ENCODE measurements at places on chromosomes 12 and 14. TPM values are rescaled to one million over a fixed set of nuclear protein-coding genes. Genes with fewer than 3 reads are reported as not detected.

Gene CATSPERB
- not detected for total RNA-seq

DNA sequence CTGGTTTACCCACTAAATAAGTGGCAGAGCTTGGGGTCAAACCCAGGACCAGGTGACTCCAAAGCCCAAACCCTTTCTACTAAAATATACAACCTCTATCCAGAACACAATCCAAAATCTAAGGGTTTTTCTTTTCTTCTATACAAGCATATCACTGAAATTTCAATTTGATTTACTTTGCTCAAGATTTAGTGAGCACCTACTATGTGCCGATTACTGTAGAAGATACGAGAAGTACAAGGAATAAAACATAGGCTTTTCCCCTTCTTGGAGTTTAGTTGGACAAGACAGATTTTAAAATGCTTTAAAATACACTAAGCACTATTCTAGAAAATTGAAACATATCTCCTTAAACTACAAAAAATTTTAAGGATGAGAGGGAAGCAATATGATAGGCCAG lies 2.8 kb downstream of the L3HYPDH start:
- peaks cover 45% of the 10 kb centered on the region for H3K4me1 ChIP-seq
- no peaks in the 10 kb centered on the region for H3K27me3 ChIP-seq
- H3K36me3 ChIP-seq = peaks cover 22% of the 10 kb centered on the region
- H3K27ac ChIP-seq = peak overlapping the region; percentile 97

Gene DPY19L2
- 2.7 TPM for total RNA-seq

- H3K27ac ChIP-seq = peak overlapping the region; percentile 90
- DNase-seq = peak; percentile 29
- H3K4me1 ChIP-seq = peaks cover 21% of the 10 kb centered on the region
- H3K4me3 ChIP-seq = no peak overlapping the region
- no peaks in the 10 kb centered on the region for H3K27me3 ChIP-seq
Observed at GRCh38 chr12:77189458-77189857, 124.1 kb upstream of the E2F7 start.

DNA sequence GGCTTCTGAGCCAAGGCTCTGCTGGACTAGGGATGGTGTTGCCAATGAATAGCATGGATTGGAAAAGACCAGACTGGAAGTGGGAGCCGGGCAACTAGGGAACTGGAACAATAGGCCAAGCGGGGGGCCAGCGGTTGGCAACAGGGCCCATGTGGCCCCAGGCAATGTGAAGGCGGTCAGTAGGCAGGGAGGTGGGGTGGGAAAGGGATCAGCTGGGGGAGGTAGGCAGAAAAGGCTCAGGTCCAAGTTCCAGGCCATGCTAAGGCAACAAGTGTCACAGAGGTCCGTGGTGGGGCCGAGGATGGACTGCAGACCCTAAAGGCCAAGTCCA lies 14.9 kb upstream of the MLXIP start:
- H3K27ac ChIP-seq = peak overlapping the region; percentile 98
- H3K4me3 ChIP-seq = peak overlapping the region; percentile 48
- peaks cover 44% of the 10 kb centered on the region for H3K4me1 ChIP-seq

GRCh38 chr12:1835211-1836131 lies 15.1 kb downstream of the LRTM2 start:
- H3K36me3 ChIP-seq = no peaks in the 10 kb centered on the region
- no peaks in the 10 kb centered on the region for H3K4me1 ChIP-seq
- H3K4me3 ChIP-seq = no peak overlapping the region

Gene STAC3
- total RNA-seq = 0.36 TPM

DNA sequence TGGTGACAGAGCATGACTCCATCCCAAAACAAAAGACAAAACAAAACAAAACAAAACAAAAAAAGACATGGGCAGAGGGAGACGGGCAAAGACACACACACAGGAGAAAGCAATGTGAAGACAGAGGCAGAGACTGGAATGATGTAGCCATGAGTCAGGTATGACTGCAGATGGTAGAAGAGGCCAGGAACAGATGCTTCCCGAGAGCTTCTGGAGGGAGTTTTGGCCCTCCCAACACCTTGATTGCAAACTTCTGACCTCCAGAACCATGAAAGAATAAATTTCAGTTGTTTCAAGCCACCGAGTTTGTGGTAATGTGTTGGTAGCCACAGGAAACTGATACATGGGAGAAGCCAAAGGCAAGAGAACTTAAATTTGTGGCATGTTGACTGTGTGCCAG lies 27.1 kb downstream of the VWF start:
- no peak overlapping the region for H3K27ac ChIP-seq
- no peaks in the 10 kb centered on the region for H3K36me3 ChIP-seq
- no peaks in the 10 kb centered on the region for H3K27me3 ChIP-seq
- H3K4me3 ChIP-seq = no peak overlapping the region

- H3K4me1 ChIP-seq = no peaks in the 10 kb centered on the region
- no peak overlapping the region for H3K27ac ChIP-seq
- no peaks in the 10 kb centered on the region for H3K36me3 ChIP-seq
- no peak for DNase-seq
- no peak overlapping the region for H3K4me3 ChIP-seq
Observed at GRCh38 chr12:9943240-9943639, 11.1 kb upstream of the CLEC2A start.

Gene CLEC9A
- total RNA-seq = not detected

GRCh38 chr14:68243450-68244010 lies 424.0 kb downstream of the RAD51B start:
- peaks cover 10% of the 10 kb centered on the region for H3K4me1 ChIP-seq
- H3K27ac ChIP-seq = no peak overlapping the region
- no peak overlapping the region for H3K4me3 ChIP-seq
- DNase-seq = no peak

GRCh38 chr14:59511916-59512575 lies 27.7 kb downstream of the JKAMP start:
- no peaks in the 10 kb centered on the region for H3K36me3 ChIP-seq
- no peak overlapping the region for H3K4me3 ChIP-seq
- no peaks in the 10 kb centered on the region for H3K4me1 ChIP-seq
- no peaks in the 10 kb centered on the region for H3K27me3 ChIP-seq
- no peak for DNase-seq

Gene ASIC1
- total RNA-seq = 0.72 TPM

- no peak for DNase-seq
- H3K4me3 ChIP-seq = no peak overlapping the region
- no peaks in the 10 kb centered on the region for H3K27me3 ChIP-seq
- peaks cover 58% of the 10 kb centered on the region for H3K4me1 ChIP-seq
- H3K27ac ChIP-seq = no peak overlapping the region
Observed at GRCh38 chr12:13177373-13177772, 19.2 kb upstream of the EMP1 start.

- H3K4me1 ChIP-seq = peaks cover 17% of the 10 kb centered on the region
- DNase-seq = no peak
- H3K36me3 ChIP-seq = peaks cover 37% of the 10 kb centered on the region
- H3K27ac ChIP-seq = peak overlapping the region; percentile 86
- peak overlapping the region; percentile 91 for H3K4me3 ChIP-seq
- no peaks in the 10 kb centered on the region for H3K27me3 ChIP-seq
Observed at GRCh38 chr14:22928237-22929103, 706 bp downstream of the PRMT5 start.

DNA sequence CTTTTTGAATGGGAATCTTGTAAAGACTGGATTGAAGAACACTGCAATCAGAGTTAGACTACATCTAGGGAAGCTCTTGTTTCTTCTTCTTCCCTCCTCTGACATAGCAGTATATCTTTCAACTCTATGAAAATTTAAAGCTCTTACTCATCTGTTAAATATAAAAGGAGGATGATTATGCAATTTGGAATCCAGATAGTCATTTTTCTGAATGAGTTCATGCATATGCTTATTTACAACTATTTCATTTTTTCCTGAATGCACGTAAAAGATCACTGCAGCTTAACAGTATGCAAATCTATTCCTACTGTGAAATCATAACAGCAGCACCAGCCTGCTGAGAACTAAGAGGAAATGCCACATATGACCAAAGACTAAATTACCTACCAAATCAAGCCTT lies 133.5 kb upstream of the TMCC3 start:
- peaks cover 20% of the 10 kb centered on the region for H3K27me3 ChIP-seq
- no peaks in the 10 kb centered on the region for H3K36me3 ChIP-seq
- peak; percentile 80 for DNase-seq

Gene VRTN
- not detected for total RNA-seq

DNA sequence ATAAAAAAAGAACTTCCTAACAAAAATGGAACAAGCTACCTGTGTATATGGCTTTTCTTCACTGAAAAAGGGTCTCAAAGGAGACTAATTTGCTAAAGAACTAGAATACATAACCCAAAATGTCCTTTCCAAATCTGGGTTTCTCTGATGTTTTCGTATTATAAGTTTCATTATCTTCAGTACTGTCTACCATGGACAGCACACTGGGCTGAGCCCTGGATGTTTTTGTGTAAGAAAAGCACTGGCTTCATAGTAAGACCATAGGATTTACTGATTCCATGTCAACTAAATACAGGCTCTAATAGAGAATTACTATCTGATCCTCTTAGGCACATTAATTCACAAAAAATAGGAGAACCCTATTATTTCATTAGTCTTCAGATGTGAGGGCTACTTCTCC lies 94.3 kb upstream of the GPHB5 start:
- no peaks in the 10 kb centered on the region for H3K4me1 ChIP-seq
- H3K27me3 ChIP-seq = no peaks in the 10 kb centered on the region
- H3K27ac ChIP-seq = no peak overlapping the region
- no peak for DNase-seq

DNA sequence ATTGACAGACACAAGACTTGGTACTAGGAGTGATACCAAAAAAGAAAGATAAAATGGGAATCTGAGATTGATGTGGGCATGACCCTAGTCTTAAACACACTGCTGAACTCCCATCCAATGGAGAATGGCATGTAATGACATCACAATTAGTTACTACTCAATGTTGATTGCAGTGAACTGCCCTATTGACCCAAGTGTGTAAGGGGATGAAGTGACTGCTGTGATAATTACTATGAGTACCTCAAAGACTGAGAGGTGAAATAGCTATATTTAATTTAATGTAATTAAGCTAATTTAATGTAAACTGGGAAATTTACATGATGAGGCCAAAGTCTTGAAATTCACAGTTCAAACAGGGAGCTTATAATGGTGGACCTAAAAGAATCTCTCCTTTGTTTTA lies at the start of gene ADAM20:
ADAM20 (minus strand) TSS at position 101 of the 400 bp plus-strand sequence. CDS start 10,247 bp downstream, outside the sequence.
- no peak within 1 kb of the TSS for H3K27ac ChIP-seq
- DNase-seq = no peak
- H3K27me3 ChIP-seq = no peaks in the 10 kb centered on the region
- no peaks in the 10 kb centered on the region for H3K4me1 ChIP-seq

- DNase-seq = peak; percentile 95
- H3K4me1 ChIP-seq = peaks cover 11% of the 10 kb centered on the region
- no peak overlapping the region for H3K4me3 ChIP-seq
- H3K27ac ChIP-seq = no peak overlapping the region
Observed at GRCh38 chr12:53743266-53744129, 8.3 kb downstream of the CISTR start.

Gene ZNF410
- total RNA-seq = 83.4 TPM

- no peak overlapping the region for H3K27ac ChIP-seq
- no peaks in the 10 kb centered on the region for H3K4me1 ChIP-seq
- H3K36me3 ChIP-seq = no peaks in the 10 kb centered on the region
- no peak for DNase-seq
- peak overlapping the region; percentile 9 for H3K4me3 ChIP-seq
- H3K27me3 ChIP-seq = no peaks in the 10 kb centered on the region
Observed at GRCh38 chr12:41277100-41277945, 89.2 kb downstream of the PDZRN4 start.

GRCh38 chr12:113108308-113108707 lies 27.3 kb downstream of the RASAL1 start:
- H3K36me3 ChIP-seq = no peaks in the 10 kb centered on the region
- H3K27ac ChIP-seq = no peak overlapping the region
- no peak overlapping the region for H3K4me3 ChIP-seq
- peak; percentile 69 for DNase-seq
- H3K27me3 ChIP-seq = peaks cover 4% of the 10 kb centered on the region

- H3K4me3 ChIP-seq = no peak overlapping the region
- H3K27me3 ChIP-seq = no peaks in the 10 kb centered on the region
- H3K36me3 ChIP-seq = no peaks in the 10 kb centered on the region
- DNase-seq = no peak
Observed at GRCh38 chr12:97681612-97682504, 219.3 kb downstream of the RMST start.

DNA sequence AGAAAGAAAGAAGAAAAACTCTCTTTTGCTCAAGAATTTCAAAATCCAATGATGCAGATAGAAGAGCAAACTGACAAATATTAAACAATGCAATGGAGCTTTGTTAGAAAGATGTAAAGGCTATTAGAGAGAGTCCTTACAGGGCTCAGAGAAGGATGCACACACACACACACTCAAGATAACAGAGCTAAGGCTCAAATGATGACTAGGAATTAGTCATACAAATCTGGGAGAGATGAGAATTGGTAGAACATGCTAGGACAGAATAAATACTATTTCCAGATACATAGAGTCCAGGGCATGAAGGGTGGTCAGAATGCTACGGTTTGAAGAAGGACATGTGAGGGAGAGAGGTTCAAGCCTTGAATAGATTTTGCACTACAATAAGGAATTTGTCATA lies 650.1 kb upstream of the MDGA2 start:
- H3K4me3 ChIP-seq = no peak overlapping the region
- no peak overlapping the region for H3K27ac ChIP-seq
- H3K27me3 ChIP-seq = no peaks in the 10 kb centered on the region
- H3K4me1 ChIP-seq = no peaks in the 10 kb centered on the region
- H3K36me3 ChIP-seq = no peaks in the 10 kb centered on the region

Gene VCPKMT
- 5.6 TPM for total RNA-seq

DNA sequence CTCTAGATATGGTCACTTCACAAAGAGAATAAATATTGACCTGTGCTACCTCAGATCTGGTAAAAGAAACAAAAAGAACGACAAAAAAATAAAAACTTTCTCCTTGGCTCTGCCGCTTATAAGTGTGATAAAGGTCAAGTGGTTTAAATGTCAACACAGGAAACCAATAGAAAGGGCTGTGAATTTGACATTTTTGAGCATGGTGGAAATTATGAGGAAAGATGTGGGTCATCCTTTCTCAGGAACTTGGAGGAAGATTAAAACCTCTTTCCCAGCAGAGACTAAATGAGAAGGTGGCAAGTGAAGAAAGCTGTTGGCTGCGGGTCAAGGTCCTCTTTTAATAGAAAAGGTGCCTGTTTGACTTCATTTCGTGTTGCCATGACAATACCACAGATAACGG lies 28.2 kb downstream of the TESPA1 start:
- H3K27ac ChIP-seq = no peak overlapping the region
- no peaks in the 10 kb centered on the region for H3K4me1 ChIP-seq
- H3K36me3 ChIP-seq = no peaks in the 10 kb centered on the region
- peaks cover 10% of the 10 kb centered on the region for H3K27me3 ChIP-seq

Gene CPM
- 1.8 TPM for total RNA-seq

DNA sequence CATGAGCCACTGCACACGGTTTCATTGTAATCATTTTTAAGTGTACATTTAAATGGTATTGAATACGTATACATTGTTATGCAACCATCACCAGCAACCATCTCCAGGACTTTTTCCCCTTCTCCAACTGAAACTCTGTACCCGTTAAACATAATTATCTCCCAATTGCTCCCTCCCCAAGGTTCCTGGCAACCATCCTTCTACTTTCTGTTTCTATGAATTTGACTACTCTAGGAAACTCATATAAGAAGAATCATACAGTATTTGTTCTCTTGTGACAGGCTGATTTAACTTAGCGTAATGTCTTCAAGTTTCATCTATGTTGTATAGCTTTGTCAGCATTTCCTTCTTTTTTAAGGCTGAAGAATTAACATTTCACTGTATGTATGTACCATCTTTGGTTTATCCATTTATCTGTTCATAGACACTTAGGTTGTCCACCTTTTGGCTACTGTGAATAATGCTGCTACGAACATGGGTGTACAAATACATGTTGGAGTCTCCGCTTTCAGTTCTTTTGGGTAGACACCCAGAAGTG lies 223.1 kb downstream of the EFCAB11 start:
- no peak overlapping the region for H3K4me3 ChIP-seq
- H3K4me1 ChIP-seq = no peaks in the 10 kb centered on the region
- no peak for DNase-seq

Gene ZNF740
- 14.7 TPM for total RNA-seq

GRCh38 chr12:132446633-132447326 lies 43.2 kb upstream of the FBRSL1 start:
- H3K27ac ChIP-seq = no peak overlapping the region
- peaks cover 19% of the 10 kb centered on the region for H3K27me3 ChIP-seq
- no peak overlapping the region for H3K4me3 ChIP-seq
- no peaks in the 10 kb centered on the region for H3K36me3 ChIP-seq
- DNase-seq = no peak

Measured in osteoblast (primary cell).